ENCODE measurements at places on chromosomes 4 and X.

DNA sequence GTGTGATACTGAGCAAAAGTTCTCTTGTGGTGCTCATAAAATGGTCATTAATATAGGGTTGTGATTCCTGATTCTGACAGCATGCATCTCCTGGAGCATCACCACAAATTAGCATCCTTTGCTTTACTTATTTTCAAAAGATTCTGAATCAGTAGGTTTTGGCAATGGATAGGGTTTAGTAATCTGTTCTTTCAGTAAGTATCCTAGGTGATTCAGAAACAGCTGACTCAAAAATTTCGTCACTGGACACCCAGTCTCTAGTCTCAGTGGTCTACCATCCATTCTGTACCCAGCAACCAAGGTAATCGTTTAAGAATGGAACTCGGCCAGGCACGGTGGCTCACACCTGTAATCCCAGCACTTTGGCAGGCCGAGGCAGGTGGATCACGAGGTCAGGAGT lies 4.1 kb downstream of the CBLL2 start:
- no peak for DNase-seq

DNA sequence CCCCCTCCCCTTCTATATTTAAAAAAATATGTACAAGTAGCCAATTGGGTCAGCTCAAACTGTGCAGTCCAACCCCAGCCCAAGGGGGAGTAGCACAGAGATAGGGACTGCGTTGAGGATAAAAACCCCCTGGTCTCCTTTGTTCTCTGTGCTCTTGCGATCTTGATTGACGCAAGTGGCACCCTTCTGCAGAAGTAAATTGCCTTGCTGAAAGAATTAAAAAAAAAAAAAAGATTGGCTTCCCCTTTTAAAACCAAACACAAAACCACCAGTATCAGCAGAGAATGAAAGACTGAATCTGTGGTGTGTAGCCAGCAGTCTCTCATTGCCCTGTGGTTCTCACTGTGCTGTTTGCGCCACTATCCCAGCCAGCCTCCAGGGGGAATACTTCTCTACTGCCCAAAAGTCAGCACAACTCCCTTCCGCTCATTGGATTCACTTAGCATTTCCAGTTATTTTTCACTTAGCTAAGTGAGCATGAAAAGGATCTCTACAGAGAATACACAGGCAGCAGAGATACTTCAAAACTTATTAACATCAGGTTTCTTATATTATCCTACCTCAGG lies 29.7 kb downstream of the MANBA start:
- no peak for DNase-seq

DNA sequence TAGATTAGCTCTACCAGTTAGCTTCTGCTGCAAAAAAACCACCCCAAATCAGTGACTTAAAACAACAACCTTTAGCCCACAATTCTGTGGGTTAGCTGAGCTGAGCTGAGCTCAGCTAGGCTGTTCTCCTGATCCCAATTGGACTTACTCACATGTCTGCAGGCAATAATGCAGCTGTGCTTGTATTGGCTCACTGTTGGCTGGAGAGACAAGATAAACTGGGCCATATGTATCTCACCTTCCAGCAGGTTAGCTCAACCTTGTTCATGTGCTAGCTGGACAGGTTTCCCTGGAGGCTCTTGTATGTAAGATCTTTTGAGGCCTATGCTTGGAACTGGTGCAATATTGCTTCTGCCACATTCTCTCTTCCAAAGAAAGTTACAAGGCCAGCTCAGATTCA lies 261.5 kb upstream of the ADGRL3 start:
- DNase-seq = no peak

DNA sequence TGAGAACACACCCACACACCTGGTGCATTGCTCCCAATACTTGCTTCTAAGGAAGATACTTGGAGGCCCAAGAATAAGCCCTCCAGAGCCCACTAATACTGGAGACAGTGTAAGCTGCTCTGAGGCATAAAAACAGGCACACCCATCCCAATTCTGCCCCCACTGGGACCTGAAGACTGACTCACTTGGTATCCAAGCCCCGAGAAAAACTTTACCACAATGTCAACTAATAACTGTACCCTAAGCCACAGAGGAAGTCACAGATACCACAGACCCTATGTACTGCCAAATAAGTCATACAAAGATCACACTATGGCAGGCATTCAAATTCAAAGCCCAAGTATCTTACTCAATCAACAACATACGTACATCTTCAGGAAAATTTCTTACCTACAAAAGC lies 398.2 kb upstream of the SPANXN1 start:
- no peak for DNase-seq

- no peak for DNase-seq
These were observed 5.4 kb upstream of the NAA11 start for GRCh38 chr4:79331126-79331876.

DNA sequence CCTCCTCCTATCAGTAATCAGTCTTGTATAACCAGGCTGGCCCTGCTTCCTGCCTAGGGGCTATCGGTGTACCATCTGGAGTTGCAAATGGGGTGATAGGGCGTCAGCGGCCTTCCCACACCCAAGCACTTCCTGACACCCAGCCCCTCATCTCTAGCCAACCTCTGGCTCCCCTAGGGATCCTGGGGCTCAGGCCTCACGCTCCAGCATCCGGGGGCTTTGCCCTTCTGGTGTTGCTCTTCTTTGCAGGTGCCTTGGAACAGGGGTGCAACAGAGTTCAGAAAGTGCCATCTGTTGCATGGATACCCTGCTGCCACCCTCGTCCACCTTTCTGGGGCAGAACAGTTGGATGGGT lies 4.1 kb downstream of the IL9R start:
- DNase-seq = no peak

- DNase-seq = peak; percentile 20
These were observed 78.0 kb upstream of the DRD5 start for GRCh38 chr4:9703391-9703790.

DNA sequence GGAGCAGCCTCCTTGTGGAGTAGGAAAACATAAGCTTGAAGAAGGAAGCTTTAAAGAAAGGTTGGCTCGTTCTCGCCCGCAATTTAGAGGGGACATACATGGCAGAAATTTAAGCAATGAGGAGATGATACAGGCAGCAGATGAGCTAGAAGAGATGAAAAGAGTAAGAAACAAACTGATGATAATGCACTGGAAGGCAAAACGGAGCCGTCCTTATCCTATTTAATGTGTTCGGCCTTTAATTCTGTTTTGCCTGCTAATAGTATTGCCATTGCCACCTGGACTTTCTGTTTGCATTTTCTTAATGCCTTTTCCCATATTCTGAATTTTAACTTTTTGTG lies 1.4 kb downstream of the TCEAL1 start:
- DNase-seq = no peak
